ENCODE measurements at places on chromosomes 7 and 10. TPM values are rescaled to one million over a fixed set of nuclear protein-coding genes. Genes with fewer than 3 reads are reported as not detected.

The FGFBP3 gene
- total RNA-seq: 0.12 TPM

DNA sequence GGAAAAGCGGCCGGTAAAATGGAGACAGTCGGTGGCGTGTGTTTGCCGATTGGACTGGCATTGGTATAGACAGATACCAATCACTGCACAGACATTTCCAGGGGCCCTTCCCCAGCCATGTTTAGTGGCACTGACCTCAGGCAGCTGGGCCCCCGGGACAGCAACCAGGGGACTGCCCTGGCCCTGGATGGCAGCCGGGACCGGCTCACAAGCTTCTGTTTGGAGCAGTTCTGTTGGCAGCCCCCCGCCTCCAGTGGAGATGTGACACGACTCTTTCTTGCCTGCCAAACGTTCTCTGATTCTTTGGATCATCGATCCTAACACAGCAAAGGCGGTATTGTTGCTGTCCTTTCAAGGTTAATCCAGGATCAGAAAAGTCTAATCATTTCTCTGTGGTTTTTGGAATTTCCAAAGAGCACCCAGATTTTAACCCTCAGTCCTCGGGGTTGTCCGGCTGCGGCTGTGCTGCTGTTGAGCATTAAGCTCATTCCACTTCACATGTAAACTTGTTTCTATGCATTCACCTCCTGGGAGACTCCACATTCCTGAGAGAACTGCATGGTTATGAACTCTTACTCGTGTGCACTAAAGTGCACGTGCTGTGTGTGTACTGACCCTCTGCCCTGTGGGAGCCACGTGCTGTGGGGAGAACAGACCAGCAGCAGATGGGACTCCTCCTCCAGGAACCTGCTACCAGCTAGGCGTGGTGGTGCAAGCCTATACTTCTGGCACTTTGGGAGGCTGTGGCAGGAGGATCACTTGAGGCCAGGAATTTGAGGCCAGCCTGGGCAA is 46.0 kb downstream of the FOXK1 start:
- DNase-seq: no peak

GRCh38 chr10:32211046-32211363 is 136.0 kb downstream of the EPC1 start:
- no peak for DNase-seq

DNA sequence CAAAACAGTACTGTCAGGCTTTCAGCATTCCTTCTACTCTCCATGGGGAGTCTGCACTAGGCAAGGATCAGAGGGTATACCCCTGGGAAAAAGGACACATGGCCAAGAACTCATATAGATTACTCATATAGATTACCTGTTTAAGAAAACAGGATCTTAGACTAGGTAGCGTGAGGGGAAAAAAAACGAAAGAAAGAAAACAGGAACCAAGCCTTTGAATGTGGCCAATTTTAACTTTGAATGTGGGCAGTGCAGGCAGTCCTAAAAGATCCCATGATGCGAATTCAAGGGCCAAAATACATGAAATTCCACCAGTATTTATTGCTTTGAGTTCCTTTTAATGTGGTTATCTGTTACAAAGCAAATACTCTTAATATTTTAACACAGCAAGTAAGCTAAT is 108.6 kb upstream of the TAC1 start:
- no peak for DNase-seq

The LBX1 gene
- total RNA-seq: not detected

DNA sequence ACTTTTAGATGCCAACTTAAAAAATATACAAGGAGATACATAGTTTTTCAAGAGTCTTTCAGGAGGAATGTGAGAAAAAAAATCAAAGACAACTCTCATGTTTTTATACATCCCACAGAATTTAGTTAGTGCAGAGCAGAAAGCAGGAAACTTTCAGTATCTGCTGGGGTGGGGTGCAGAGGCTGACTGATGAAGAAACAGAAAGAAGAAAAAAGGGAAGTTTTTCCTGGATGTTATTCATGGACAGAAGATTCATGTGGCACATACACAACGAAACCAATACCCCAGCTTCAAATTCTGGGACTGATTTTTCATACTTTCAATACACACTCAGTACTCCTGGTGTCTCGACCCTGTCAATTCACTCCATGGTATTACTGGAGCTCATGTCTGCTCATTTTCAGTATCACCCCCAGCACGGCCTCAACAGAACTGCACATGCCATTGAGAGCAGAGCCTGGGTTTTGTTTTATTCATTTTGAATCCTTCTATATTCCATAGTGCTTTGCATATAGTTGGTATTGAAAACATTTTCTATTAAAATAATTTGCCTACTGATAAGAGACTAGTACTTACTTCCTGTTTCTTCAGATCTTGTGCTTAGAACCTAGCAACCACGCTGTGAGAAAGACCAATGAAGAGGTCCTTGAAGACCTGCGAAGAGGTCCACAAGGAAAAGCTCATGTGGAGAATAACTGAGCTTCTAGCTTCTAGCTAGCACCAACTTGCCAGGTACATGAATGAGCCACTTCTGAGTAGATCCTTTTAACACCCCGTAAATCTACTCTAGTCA is 49.0 kb downstream of the NDUFB2 start:
- no peak for DNase-seq

DNA sequence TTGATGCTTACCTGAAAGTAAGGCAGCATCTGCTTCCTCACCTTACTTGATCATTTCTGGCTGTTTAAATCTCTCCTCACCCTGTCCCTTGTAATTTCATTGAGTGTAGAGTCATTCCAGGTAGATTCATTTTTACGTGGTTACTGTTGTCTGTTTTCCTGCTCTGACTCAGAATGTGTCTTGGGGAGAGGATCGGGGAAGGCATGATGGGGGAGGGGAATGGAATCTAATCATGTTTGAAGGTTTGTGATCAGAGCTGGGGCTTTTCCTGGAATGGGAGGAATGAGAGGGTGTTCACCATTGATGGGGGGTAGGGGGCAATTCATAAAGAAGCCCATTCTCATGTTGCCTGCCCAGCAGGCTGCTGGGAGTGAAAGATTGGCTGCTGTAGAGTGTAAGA is 18.7 kb downstream of the SEC24C start:
- DNase-seq: no peak

DNA sequence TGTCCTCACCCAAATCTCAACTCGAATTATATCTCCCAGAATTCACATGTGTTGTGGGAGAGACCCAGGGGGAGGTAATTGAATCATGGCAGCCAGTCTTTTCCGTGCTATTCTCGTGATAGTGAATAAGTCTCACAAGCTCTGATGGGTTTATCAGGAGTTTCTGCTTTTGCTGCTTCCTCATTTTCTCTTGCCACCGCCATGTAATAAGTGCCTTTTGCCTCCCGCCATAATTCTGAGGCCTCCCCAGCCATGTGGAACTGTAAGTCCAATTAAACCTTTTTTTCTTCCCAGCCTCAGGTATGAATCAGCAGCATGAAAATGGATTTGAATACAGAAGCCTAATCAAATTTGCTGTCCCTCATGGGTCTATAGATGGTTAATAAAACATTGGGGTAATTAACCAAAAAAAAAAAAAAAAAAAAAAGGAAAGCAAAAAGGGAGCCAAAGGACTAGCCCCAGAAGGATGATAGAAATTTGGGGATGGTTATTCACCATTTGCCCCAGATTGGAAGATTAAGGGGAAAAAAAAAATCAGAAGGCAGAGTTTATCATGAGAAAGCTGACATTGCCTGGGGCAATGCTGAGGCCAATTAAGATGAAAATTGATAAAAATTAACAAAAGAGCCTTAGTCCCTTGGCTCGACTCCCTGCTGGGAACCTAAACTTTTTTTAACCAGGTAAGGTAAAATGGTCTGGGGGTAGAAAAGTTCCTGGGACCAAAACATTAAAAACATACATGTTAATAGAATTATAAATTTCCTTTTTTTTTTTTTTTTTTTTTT is 27.6 kb downstream of the AVL9 start:
- DNase-seq: peak; percentile 9

GRCh38 chr10:89887406-89887805 is 186.0 kb downstream of the KIF20B start:
- no peak for DNase-seq

- DNase-seq: no peak
Observed at GRCh38 chr7:4129481-4130122, 552.5 kb upstream of the FOXK1 start.

GRCh38 chr10:89589101-89589720 is 53.8 kb upstream of the SLC16A12 start:
- peak; percentile 36 for DNase-seq

The FAM13C gene
- 3.4 TPM for total RNA-seq

The FAM180A gene
- 6.4 TPM for total RNA-seq

The HTR5A gene
- total RNA-seq: not detected

DNA sequence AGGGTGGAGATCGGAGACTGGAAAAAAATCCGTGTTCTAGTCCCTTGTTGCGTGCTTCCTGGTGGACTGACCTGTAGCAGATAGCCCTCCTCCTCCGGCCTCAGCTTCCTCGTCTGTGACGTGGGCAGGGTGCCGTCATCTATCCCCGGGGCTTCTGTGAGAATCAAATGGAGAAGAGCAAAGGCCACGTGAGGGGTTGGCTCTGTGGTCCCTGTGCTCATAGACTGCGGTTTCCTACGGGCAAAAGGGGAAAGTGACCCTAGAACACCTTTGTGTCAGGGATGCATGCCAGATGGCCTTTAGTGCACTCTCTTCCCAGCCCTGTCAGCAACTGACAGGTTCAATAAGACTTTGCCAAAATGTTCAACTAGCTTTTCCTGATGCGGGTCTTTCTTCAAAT is 33.7 kb downstream of the GRK5 start:
- DNase-seq: no peak

The VIPR2 gene
- total RNA-seq: not detected

The SHH gene
- not detected for total RNA-seq

DNA sequence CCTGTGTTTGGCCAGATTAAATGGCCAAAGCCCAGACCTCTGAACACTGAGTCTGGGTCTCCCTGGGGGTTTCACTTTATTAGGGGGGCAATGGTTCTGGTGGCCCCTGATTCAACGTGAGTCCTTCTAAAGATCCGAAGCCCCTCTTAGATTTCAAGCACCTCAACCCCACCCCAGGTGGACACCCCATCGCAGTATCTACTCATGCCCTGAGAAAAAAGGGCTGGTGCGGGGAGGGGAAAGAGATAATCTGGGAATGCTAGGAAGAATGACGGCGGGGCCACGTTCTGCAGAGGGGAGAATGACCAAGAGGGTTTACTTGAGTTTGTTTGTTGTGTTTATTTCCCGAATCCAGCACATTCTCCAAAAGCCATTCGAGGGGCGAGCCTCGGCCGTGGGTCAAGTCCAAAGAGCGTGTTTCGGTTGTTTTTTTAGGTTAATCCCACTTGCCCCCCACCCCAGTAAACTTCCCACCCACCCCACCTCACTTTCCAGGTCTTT is 832 bp downstream of the PDLIM1 start:
- DNase-seq: no peak

- DNase-seq: no peak
Observed at GRCh38 chr7:22200238-22200637, 156.7 kb downstream of the RAPGEF5 start.

DNA sequence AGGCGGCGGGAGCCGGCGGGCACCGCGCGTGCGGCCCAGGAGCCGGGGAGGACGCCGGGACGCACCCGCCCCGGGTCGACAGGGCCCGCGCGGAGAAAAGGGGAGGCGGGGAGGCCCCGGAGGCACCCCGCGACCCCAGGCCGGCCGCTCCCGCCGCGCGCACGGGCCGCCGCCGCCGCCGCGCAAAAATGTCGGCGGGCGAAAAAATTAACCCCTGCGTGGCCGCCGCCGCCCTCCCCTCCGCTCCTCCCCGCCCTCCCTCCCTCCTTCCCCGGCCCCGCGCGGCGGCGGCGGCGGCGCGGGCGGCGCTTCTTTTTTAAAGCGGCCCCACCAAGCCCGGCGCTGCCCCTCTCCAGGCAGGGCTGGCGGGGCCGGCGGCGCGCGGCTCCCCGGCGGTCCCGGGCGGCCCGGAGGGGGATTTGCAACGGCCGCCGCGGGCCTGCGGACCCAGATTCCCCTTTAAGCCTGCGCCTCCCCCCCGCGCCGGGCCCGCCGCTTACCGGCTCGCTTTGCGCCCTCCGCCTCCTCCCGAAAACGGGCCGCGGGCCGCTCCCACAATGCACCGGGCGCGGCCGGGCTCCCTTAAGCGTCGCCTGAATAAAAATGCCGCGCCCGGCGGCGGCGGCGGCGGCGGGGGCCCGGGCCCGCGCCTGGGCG is 465 bp downstream of the SEPHS1 start:
- peak; percentile 77 for DNase-seq

DNA sequence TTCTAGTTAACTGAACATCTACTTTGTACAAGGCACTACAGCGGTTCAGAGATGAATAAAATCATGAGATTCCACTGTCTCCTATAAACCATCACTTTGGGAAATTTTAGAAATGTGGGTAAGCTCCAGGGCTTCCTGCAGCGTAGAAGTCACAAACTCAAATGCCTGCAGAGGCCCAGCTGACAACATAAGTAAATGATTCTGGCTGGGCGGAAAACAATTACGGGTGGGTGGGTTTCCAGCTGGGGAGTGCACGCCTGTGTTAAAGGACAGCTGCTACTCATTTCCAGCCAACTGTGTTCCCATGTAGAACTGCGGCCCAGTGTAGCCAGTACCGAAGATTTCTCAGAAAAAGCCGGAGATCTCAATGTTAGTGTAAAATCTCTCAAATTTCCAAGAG is 69.5 kb upstream of the ATRNL1 start:
- no peak for DNase-seq

DNA sequence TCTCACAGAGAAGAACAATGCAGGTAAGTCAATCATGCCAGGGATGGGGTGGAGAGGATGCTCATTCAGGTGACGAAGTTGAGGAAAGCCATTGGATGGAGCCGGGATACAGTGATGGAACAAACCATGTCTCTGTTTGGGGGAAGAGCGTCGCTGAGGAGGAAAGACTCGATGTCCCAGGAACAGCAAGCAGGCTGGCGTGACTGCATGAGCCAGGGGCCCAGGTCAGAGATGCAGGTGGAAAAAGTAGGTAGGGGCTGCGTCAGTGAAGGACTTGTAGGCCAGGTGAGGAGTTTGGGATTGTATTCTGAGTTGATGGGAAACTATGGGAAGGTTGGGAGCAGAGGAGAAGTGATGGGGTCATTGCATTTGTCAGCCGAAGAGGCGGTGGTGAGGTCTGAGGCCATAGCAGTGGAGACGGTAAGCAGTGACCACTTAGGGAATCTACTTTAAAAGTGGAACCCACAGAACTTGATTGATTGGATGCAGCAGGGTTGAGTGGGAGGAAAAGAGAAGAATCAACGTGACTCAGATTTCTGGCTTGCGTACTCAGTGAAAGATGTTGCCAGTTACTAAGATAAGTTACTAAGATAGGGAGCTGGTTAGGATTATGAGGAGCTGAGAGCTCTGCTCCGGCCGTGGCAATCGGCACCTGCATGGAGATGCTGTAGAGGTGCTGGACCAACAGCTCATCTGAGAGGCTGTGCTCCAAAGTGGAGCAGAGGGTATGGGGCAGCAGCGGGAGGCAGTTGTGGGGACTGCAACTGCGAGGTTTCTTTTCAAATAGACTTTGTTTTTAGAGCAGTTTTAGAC is 12.5 kb upstream of the IL2RA start:
- DNase-seq: peak; percentile 72
